ENCODE measurements at places on chromosomes 1 and 21. TPM values are rescaled to one million over a fixed set of nuclear protein-coding genes. Genes with fewer than 3 reads are reported as not detected.

Gene UBXN10
- 0.60 TPM for total RNA-seq

DNA sequence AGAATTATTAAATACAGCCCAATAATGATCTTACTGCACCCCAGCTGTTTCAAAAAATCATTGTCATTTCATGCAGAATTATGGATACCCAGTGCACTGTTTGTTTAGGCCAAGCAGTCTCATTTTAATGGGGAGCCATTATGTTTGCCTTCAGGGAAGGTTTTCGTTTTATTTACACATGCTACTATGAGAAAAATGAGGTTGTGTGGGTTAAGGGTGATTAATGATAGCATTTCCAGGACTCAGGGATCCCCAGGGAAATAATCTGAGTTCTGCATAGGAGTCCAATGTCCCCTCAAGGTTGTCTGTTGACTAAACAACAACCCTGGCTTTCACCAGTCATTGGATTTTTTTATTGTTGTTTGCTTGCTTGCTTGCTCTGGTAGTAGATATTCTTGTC lies 71.0 kb upstream of the ZP4 start:
- no peak for DNase-seq

Gene SUSD4
- total RNA-seq, result 0.56 TPM

Gene DISP3
- not detected for total RNA-seq

GRCh38 chr1:109595531-109595930 lies 23.9 kb downstream of the GNAT2 start:
- DNase-seq, result no peak

- DNase-seq, result no peak
Measured at GRCh38 chr1:213820362-213821149, 167.2 kb upstream of the PROX1 start.

DNA sequence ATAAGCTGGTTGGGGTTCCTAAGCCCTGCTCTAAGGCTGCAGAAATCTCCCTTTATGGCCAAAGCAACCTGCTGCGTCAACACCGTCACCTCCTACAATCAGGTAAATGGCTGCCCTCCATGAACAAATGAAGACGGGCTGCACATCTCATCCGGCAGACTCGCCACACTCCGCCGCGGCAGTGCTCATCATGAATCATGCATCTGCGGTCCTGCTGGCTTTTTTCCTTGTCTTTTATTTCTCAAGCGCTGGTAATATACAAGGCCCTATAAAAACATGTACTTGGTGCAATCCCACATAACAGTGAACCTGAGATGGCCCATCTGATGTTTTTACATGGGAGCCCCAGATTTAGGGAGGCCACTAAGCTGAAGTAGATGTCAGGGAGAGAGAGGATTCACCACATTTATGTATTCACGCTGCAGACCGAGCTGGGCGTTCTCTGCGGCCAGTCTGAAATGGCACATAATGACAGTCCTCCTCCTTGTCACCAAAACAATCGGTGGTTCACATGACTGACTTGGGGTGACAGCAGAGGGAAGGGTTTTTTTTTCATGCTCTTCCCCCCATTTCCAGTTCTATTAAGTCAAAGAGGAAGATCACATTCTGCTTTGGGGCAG lies 91.6 kb downstream of the KAZN start:
- DNase-seq, result no peak

GRCh38 chr1:93591676-93592550 lies 89.7 kb downstream of the BCAR3 start:
- peak; percentile 71 for DNase-seq

Gene DPT
- 140 TPM for total RNA-seq

Gene UTS2
- total RNA-seq, result not detected

DNA sequence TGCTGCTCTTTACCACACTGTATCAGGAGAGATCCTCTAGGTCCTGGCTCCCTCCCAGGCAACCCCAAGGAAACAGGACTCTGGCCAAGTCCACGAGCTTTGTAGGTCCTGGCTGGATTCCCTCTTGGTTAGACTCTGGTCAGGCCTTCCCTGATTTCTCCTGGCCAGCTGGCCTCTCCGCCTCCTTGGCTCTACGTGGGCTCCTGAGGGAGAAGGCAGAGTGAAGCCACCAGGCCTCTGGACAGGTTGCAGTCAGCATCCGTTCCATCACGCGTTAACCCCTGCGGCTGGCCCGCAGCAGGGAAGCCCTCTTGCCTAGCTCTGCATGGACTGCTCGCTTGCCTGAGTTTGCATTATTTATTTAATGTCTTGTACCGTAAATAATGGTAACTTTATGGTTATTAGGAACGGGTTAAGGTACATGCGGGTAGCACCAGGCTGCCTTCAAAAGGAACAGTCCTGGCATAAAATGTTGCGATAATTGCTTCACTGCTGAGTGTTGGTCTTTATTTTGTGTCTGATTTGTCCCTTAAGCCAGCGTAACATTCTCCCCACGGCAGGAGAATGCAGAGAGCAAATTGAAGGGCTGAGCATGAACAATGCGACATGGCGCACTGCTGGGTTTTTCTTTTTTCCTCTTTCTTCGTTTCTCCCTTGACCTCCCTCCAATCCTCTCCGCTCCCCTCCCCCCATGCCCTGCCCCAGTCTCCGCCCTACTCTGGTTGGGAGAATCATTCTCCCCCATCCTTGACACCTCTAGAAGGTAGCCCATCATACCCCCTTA lies 100.3 kb downstream of the RNF220 start:
- DNase-seq, result no peak

GRCh38 chr1:111990026-111990877 lies 784 bp upstream of the KCND3 start:
- no peak for DNase-seq

DNA sequence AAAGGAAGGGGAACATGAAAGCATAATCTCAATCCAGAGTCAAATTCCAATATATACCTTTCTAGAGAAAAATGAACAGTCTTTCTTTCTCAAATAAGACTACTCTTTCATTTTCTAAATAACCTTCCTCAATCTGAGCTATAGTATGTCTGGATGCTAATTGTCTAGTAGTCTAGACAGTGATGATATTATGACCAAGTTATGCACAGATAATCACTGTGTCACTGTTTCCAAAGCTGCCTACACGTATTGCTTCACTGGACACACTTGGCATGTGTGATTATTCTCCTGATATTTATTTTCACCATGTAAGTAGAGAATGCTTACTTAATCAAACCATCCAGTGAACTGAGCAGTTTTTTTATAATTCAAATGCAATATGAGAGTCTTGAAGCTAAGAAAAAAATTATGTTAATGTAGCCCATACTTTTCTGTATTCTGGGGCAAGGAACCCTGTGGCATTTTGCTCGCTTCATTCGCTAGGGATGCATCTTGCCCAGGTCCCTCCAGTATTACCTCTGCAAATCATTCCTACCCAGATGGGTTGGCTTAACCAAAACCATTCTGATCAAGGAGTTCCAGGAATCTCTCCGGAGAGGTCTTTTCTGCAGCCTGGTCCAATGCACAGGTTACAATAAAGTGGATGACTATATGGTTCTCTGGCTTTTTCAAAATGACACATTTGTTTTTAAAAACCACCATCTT lies 303.1 kb upstream of the RUNX1 start:
- DNase-seq, result no peak

- no peak for DNase-seq
Measured at GRCh38 chr21:31145274-31145673, 107.0 kb upstream of the KRTAP19-8 start.

Gene LCE2A
- not detected for total RNA-seq

GRCh38 chr1:40717955-40718354 lies 26.5 kb downstream of the NFYC start:
- DNase-seq, result no peak

Gene IFI44
- total RNA-seq, result 32.7 TPM

DNA sequence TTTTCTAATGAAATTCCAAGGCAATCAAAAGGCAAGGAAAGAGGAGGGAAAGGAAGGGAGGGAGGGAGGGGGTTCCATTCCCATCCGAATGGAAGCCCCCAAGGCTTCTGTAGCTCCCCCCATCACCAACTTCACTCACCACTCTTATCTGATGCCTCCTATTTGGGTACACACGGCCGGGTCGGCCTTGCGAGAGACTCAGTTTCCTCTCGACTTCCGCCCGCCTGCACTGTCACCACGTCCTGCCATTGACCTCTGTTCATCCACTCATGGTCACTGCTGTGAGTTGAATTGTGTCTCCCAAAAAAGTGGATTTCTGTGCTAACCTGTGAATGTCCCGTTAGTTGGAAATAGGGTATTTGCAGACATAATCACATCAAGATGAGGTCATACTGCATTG lies 11.2 kb downstream of the PDE9A start:
- no peak for DNase-seq

Gene BCL2L15
- total RNA-seq, result 0.32 TPM

DNA sequence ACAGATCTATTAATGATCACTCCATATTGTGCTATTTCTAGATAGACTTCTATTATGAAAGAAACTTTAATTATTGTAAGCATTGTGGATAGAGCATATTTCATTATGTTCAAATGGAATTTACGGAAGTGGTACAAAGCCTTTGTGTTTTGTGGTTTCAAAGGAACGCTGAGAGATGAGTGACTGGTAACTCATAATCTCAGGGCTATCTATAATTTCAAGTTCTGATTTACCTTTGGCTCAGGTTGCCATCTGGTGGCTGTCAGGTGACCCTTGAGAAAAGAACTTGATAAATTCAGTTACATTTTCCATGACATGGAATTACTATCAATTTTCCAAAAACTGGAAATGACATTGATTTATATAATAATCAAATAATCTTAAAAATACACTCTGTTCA lies 12.2 kb downstream of the NTNG1 start:
- DNase-seq, result no peak

Gene ARPC5
- 118 TPM for total RNA-seq

Gene FAM72C
- total RNA-seq, result not detected

Gene SRSF11
- total RNA-seq, result 127 TPM

Gene NBPF6
- not detected for total RNA-seq

Gene FAM229A
- 5.4 TPM for total RNA-seq

Gene MCOLN2
- 0.32 TPM for total RNA-seq

GRCh38 chr1:18486195-18486594 lies 5.5 kb downstream of the KLHDC7A start:
- DNase-seq, result peak; percentile 43

Gene CDKN2C
- total RNA-seq, result 11.2 TPM

Gene LDLRAD1
- not detected for total RNA-seq

Gene NPL
- total RNA-seq, result 11.9 TPM

Gene SLC2A5
- 3.2 TPM for total RNA-seq

DNA sequence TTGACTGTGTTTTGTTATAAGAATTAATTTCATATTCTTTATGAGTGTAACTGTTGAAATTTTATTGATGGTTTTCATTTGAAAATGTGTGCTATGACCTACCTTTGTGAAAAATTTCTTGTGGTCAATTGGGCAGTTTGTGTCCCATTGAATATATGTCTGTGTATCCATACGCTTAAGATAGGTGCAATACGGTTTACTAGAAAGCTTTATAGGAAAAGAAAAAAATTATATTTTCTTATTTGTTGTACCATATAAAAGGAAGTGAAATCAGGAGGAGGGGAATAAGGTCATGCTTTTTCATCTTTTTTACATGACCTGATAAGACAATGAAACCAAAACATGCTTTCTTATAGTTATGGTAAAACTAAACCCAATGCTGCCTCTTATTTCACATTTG lies 807.7 kb downstream of the USP25 start:
- DNase-seq, result no peak

GRCh38 chr1:23526329-23527041 lies 4.5 kb downstream of the E2F2 start:
- no peak for DNase-seq

Gene GPR25
- total RNA-seq, result not detected

Measured in posterior vena cava (tissue), 2 donors.